Stimulated activated CD4-positive, alpha-beta T cell treated with anti-CD3 and anti-CD28 coated beads, Interleukin-15, amount 100 ng/mL, for 48 hours (primary cell): ENCODE measurements at places on chromosomes 7 and 10.

GRCh38 chr7:112336936-112337576 lies 113.2 kb upstream of the IFRD1 start:
- no peak for DNase-seq

GRCh38 chr10:79145174-79145483 lies 76.4 kb downstream of the ZMIZ1 start:
- no peak for DNase-seq

GRCh38 chr7:141073641-141074161 lies at the start of gene TMEM178B:
Gene TMEM178B, plus strand, starts transcription at chr7:141074064.
- DNase-seq, result no peak

- DNase-seq, result no peak
These were observed 168.2 kb downstream of the ETV1 start for GRCh38 chr7:13821152-13821787.

DNA sequence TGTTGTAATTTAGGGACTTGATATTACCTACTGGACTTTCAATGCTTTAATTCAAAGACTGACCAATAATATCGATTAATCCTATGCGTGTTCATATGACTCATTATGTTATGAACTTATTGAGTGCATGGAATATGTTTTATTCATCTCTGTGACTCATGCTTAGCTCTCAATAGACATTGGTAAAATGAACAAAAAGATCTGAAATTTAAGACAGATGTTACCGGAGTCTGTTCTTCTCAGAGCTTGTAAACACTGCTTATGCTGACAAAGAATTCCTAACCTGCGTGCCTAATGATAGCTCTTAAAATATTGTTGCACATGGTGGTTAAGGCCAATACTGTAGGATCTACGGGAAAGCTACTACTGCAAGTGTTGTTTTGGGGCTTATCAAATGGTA lies 131.5 kb upstream of the ACBD5 start:
- no peak for DNase-seq

DNA sequence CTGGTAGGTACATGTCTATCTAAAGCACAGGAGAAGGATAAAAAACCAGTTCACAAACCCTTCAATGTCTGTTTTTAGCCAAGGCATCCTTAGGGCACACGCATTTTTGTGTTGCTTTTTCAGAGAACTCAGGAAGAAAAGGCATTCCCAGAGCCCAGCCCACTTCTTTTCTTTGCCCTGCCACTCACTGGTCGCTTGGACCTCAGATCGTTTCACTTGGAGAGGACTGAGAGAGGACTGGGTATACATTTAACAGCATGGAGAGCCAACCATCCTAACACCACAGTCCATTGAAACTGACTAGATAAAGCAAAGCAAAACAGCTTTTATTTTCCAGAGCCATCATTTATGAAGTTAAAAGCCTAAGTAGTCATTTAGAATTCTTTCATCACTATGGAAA lies 194.2 kb downstream of the CAMK1D start:
- DNase-seq, result no peak

DNA sequence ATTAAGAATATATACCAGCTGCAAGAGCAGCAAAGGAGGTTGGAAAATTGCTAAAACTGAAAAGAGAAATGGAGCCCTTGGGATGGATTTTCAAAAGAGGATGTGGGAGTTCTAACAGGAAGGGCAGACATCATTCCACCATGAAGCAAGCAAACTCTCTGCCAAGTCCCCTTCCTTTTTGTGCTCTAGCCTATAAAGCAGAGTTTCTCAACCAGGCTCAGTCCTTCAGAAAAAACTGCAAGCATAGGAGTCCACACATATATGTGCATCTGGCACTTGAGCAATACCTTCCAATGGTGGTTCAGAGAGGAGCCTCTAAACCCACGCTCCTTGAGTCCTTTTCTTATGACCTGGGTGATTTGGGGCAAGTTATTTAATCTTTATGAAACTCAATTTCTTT lies 98.6 kb upstream of the MKX start:
- no peak for DNase-seq

- no peak for DNase-seq
These were observed 44.2 kb upstream of the PRSS58 start for GRCh38 chr7:142301923-142302550.

GRCh38 chr10:71598621-71599055 lies 120.9 kb downstream of the C10orf105 start:
- DNase-seq, result no peak

GRCh38 chr7:159192013-159192412 lies 47.3 kb upstream of the VIPR2 start:
- no peak for DNase-seq
